Hindlimb muscle (tissue), 1 donor: ENCODE measurements at places on chromosomes 2 and 18.
A peak's percentile ranks its signal among the peaks of the same experiment; 100 is the strongest.

GRCh38 chr18:13403786-13404549 is 185.4 kb downstream of the LDLRAD4 start:
- DNase-seq = no peak

DNA sequence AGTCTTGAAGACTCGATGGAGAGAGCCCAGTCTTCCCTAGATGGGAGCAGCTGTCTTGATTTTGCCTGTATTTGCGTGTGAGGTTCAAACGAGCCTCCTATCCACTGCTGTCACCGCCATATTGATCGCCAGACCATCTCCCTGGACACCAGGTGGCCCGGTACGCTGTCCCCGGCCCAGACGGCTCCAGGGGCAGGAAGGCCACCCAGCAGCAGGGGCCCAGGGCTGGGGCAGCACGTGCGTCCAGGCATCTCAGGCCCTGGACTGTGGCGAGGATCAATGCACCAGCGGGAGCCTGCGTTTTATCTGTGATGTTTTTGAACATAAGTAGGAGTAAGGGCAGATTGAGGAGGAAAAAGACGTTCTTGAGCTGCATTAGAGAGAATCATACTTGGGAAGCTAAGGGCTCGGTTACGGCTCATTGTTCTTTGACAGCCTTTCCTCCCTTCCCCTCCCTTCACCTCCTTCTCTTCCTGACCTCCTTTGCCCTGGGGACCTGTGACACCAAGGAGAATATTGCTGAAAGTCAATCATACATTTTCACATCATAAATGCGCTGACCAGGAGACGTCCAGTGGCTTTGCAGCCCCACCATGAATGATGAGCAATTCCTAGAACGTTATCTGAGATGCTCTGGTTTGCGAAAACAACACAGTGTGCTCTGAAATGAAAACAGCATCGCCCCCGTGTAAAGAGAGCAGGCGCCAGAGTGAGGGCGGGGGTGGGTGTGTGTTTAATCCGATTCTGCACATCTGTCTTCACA is 711.2 kb upstream of the SALL3 start:
- DNase-seq = no peak

- DNase-seq = no peak
Observed at GRCh38 chr2:241689306-241689705, 2.7 kb upstream of the DTYMK start.

DNA sequence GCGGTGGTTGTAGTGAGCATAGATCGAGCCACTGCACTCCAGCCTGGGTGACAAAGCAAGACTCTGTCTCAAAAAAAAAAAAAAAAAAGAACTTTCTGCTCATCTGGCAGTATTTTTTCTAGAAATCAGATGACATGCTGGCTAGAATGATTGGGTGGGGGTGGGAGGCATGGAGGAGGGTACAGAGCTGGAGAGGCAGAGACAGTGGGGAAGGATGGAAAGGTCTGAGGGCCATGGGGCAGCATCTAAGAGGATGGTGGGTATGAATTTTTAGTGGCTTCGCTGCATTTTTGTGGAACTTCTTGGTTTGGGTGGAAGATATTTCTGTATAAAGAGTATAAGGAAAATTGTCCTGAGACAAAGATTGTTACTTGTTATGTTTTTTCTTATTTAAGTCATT is 23.3 kb downstream of the ARMC9 start:
- DNase-seq = no peak

GRCh38 chr2:190137561-190137960 is 75.0 kb upstream of the MSTN start:
- peak; percentile 10 for DNase-seq

GRCh38 chr18:10247021-10247741 is 207.3 kb upstream of the APCDD1 start:
- no peak for DNase-seq

- DNase-seq = no peak
Observed at GRCh38 chr2:15633043-15633970, 41.6 kb downstream of the DDX1 start.

DNA sequence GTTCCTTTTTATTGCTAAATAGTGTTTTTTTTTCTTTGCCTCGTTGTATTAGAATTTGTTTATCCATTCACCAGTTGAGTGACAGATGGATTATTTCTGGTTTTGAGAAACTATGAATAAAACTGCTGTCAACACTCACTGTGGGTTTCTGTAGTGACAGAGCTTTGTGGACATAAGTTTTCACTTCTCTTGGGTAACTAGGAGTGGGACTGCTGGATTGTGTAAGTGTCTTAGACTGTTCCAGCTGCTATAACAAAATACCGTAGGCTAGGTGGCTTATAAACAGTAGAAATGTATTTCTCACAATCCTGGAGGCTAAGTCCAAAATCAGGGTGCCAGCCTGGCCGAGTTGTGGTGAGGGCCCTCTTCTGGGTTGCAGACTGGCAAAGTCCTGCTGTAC is 71.9 kb downstream of the TNFRSF11A start:
- no peak for DNase-seq

- DNase-seq = no peak
Observed at GRCh38 chr18:2606335-2606734, 35.0 kb downstream of the NDC80 start.

DNA sequence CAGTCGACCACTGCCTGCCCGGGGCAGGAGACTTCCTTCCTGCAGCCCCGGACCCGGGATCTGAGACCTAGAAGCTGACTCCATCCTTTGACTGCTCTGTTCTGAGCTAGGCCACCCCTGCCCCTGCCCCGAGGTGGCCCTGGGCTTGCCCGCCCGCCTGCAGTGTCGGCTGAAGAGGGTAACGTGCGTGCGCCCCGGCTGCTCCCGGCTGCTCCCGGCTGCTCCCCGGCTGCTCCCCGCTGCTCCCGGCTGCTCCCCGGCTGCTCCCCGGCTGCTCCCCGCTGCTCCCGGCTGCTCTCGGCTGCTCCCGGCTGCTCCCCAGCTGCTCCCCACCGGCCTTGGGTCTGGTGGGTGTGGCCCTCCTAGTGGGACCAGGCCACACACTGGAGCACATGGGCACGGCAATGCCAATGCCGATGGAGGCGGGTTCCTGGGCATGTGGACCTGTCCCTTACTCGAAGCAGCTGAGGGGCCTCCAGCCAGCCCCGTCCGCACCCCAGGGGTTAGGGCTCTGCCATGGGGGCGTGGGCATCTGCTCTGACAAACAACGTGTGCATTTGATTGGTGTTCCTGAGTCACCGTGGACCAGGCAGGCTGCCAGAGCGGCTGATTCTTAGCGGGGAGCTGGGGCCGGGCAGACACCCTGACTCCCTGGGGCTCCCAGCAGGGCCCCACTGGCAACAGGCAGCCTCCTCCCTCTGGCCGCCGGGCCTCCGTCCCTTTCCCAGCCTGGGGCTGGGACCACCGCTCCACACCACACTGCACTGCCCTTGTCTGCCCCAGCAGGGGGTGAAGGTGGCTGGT is 2.0 kb upstream of the GAL3ST2 start:
- no peak for DNase-seq

- DNase-seq = no peak
Observed at GRCh38 chr18:41504316-41504715, 450.7 kb upstream of the PIK3C3 start.

DNA sequence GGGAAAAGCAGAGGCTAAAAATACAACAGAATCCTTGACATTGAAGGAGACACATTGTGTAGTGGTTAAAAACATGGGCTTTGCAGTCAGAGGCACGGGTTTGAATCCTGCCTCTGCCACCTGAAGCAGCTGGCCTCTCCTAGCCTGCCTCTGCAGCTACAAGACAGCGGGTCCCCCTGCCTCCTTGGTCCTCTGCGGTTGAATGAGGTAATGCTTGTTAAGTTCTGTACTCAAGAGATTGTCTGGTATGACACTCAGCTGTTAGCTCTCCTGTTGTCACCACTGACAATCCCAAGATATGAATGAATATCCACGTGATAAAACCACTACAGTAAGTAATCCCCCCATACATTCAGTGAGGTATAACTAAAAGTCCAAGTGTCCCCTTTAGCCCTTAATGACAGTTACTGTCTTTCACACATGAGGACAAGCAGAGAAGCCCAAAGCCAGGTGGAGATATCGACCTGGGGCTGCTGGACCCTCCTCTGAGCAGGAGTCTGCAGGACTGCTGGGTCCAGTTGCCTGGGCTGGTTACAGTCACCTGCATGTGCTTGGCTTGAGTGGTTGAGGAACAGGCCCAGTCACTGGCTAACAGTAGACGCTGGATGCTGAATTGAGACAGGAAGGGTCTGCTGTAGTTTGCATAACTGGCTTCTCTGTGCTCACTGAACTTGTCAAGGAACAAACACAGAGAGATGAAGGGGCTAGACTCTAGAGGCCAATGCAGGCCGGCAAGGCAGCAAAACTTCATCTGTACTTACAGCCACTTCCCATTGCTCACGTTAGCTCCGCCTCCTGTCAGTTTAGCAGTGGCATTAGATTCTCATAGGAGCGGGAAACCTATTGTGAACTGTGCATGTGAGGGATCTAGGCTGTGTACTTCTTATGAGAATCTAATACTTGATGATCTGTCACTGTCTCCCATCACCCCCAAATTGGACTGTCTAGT is 85.5 kb downstream of the TGFA start:
- no peak for DNase-seq
